ENCODE measurements at places on chromosomes 7 and 10.
A peak's percentile ranks its signal among the peaks of the same experiment; 100 is the strongest.

GRCh38 chr10:89219513-89220218 lies 12.5 kb upstream of the CH25H start:
- no peak for DNase-seq

DNA sequence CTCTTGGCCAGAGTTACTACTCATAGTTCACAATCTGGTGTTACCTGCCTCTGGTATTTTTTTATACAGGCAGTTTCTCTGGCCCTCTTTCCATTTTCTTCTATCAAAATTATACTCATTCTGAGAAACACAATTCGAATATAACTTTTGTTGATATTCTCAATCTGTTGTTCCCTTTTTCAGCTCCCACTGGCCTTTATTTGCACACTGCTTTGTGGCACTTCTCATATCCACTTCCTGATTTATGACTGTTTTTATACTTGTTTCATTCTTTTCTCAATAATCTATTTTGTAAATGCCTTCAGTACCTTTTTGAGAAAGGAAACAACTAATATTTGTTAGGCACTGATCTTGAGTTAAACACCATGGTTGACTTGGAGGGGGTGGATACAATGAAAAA lies 93.8 kb upstream of the HDAC9 start:
- DNase-seq: no peak

DNA sequence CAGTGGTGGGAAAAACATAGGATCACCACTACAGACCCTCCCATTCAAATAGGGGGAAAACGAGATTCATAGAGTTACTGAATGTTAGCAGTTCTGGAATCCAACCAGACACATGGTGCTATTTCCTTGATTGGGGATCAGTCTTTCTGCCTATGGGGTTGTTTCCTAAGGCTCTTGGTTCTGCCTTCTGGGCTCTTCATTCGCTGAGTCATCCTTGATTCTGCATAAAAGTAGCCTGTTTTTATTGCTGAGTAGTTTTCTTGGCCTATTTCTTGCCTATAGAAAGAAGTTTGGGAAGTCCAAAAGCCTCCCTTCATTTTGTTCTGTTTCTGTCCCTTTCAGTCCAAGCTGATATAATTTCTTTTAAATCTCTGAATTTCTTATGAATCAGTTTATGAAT lies 99.3 kb upstream of the OIT3 start:
- no peak for DNase-seq

- DNase-seq: no peak
Measured at GRCh38 chr7:79702116-79702515, 248.6 kb upstream of the MAGI2 start.

- DNase-seq: no peak
Measured at GRCh38 chr10:59970396-59971368, 64.3 kb upstream of the CCDC6 start.

DNA sequence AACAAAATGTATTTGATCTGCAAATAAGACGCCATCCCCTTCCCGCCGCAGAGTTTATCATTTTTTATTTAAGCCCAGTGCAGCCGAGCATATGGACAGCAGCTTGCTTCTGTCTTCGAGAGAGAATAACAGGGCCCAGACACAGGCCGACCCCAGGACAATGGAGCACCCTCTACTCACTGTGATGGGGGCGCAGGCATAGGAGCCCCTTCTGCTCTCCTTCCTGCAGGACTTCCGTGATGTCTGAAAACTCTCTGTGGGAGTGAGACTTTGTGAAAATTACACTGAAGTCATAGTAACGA lies 134.8 kb downstream of the OAT start:
- no peak for DNase-seq

DNA sequence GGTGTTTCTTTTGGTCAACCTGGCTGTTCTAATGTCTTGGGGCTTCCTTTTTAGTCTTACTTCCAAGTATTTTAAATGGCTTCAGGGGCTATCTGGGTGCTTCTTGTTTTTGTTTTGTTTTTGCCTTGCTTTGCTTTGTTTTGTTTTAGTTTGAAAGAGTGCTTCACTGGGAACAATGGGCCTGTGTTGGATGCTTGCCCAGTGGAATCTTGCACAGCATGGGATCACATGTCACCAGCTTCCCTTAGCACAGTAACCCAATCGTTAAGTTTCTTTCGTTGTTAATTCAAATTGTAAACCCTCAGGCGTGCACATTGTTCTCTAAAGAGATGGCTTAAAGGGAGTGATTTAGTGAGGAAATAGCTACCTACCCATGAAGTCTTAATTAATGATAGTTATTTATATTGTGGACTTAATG lies 8.9 kb downstream of the COL17A1 start:
- DNase-seq: no peak

GRCh38 chr10:62106929-62107519 lies 161.6 kb downstream of the RTKN2 start:
- DNase-seq: no peak

DNA sequence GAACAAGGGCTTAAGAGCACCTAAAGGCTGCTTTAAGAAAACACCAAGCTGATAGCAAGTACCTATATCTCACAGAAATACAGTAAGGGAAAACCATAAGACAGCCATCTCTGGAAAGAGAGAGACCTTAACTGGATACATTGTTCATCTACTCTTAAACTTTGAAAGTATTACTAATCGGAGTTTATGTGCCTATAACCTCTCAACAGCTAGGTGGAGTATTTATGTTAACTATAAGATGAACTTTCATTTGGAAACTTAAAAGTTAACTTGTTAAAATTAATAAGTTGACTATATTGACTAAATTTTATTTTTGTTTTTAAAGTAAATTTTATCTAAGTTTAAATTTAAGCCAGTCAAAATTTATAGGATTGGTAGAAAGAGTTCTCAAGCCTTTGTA lies 90.6 kb downstream of the USP6NL start:
- DNase-seq: no peak

DNA sequence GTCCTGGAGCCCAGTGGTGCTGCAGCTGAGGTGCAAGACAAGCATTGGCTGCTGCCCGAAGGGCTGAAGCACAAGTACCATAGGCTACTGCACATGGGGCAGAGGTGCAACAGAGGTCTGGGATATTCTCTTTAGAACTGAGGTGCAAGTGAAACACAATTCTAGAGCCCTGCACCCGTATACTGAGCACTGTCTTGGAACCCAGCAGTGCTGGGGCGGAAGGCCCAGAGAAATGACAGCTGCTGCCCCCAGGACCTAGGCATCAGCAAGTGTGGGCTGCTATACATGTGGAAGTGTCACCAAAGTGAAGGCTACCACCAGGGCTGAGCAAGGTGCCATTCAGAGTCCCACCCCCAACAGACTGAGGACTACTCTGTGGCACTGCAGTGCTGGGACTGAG lies 393.6 kb upstream of the STEAP1 start:
- no peak for DNase-seq

DNA sequence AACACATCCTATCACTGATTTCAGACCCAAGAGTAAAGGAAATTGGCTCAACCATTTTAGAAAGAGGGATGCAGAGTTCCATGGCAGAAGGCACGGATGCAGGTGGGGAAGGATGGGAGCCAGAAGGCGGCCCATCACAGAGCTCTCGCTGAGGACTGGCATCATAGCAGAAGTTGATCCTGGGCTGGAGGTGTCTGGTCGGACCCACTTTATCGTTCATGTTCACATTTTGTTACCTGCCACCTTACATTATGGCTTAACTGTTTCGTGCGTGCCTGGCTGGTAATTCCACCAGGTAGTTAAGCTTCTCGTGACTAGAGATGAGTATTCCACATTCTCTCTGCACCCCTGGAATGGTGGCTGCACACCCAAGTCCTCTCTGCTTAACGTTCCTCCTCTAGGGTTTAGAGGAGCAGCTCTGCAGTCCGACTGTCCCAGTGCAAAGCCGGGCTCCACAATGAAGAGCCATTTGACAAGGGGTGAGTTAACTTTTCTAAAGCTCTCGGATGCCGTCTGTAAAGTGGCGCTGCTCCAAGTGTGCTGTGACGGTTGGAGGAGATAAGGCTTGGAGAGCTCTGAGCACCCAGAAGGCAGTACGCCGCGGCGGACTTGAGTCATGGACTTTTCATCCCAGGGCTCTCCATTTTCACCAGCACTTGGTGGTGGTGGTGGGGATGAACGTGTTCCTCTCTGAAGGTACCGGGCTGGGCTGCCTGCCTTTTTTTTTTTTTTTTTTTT lies 157.1 kb upstream of the SHH start:
- DNase-seq: no peak

- no peak for DNase-seq
Measured at GRCh38 chr7:112414855-112415490, 35.3 kb upstream of the IFRD1 start.

GRCh38 chr10:109934958-109935793 lies 11.9 kb upstream of the XPNPEP1 start:
- no peak for DNase-seq

- no peak for DNase-seq
Measured at GRCh38 chr7:135326636-135327280, 93.1 kb downstream of the STRA8 start.

DNA sequence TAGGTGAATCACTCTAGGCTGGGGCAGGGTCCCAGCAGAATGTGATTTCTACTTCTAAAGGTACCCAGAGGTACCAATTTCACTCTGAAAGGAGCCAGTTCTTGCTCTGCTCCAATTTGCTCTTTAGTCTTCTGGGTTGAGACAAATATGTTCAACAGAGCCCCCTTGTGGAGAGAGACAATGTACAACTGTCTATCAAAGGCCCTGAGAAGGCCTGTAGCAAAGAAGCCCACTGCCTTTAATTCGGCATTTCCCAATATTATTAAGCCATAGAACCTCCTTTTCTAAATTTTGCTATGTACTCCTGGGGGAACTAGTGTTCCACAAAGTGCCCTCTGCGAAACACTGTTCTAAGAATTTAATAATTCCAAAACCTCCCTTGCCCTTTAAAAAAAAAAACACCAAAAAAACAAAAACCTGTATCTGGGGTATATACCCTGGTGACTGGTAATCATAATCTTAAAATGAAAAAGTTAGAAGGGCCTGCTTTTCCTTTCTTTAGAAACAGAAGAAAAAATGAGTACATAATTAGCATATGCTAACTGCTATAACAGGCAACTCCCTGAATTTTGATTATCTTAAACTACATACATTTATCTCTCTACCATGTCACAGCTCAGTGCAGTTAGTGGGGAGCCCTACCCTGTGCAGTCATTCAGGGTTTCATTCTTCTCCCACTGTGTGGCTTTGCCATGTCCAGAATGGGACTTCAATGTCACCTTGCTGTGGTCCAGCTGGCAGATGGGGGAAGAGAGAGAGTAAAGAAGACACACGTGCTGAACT lies 160.9 kb upstream of the BMPER start:
- no peak for DNase-seq

- no peak for DNase-seq
Measured at GRCh38 chr7:3013975-3014792, 29.5 kb downstream of the CARD11 start.

- DNase-seq: no peak
Measured at GRCh38 chr7:107133396-107133795, 35.4 kb upstream of the HBP1 start.

DNA sequence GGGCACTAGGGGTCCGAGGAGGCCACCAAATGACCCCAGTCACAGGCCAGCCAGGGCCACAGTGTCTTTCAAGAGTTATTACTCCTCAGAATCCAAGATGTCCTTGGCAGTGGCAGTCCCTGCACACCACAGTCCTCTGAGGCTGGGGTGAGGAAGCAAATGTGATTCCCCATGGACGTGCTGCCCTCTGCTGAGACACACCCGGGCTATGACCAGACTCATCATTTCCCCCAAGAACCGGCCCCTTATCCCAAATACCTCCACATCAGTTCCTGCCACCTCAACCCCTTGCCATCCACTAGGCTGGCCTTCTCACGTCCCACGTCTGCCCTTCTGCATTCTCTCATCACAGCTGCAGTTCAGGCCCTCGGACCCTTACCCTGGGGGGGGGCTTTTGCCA lies 5.0 kb downstream of the PRKAG2 start:
- no peak for DNase-seq

GRCh38 chr10:86658261-86658741 lies 4.0 kb downstream of the OPN4 start:
- no peak for DNase-seq

- DNase-seq: no peak
Measured at GRCh38 chr7:140656548-140657515, 15.9 kb upstream of the ADCK2 start.

GRCh38 chr10:120174491-120174890 lies 282.0 kb downstream of the SEC23IP start:
- no peak for DNase-seq

GRCh38 chr7:155851892-155852291 lies 39.6 kb upstream of the SHH start:
- no peak for DNase-seq

- no peak for DNase-seq
Measured at GRCh38 chr10:74096777-74097176, 53.9 kb downstream of the AP3M1 start.

GRCh38 chr7:50416527-50417182 lies 33.5 kb downstream of the FIGNL1 start:
- DNase-seq: no peak

GRCh38 chr10:115092555-115093285 lies 445 bp upstream of the ATRNL1 start:
- no peak for DNase-seq

DNA sequence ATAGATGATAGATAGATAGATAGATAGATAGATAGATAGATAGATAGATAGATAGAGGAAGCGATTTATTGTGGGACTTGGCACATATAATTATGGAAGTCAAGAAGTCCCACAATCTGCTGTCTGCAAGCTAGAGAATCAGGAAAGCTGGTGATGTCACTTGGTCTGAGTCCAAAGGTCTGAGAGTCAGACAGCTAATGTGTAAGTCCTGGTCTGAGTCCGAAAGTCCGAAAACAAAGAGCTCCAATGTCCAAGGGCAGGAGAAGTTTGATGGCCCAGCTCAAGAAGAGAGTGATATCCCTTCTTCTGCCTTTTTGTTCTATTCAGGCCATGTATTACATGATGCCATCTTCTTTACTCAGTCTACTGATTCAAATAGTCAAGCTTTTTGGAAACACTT lies 53.8 kb upstream of the TCF7L2 start:
- no peak for DNase-seq

DNA sequence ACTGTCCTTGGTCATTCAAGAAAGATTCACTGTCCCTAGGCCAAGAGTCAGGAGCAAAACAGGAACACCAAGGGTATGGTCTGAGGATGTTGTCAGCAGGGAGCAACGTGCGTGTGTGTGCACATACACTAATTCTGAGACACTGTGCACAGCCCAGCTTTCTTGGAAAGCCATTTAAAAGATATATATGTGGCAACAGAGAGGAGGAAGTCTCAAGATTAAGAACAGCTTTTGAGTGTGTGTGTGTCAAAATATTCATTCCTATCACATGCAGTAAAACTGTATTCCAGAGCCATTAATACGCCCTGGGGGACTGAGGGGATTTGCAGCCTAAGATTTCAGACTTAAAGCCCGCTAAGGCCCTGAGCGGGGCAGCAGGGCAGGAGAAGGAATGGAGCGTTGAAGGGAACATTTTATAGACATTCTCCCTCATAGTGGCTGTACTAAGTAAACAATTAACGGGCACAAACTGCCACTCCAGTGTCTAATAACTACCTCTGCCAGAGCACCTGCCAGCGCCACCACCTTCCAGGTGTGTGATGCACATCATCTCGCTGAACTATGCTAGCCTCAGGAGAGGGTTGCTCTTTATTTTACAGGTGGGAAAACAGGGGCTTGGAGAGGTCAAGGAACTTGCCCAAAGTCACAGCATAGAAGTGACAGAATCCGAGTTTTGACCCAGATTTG lies 2.0 kb downstream of the NOD1 start:
- DNase-seq: no peak

GRCh38 chr7:154777489-154777888 lies 225.4 kb downstream of the PAXIP1 start:
- no peak for DNase-seq

- no peak for DNase-seq
Measured at GRCh38 chr10:6734286-6734685, 154.2 kb upstream of the PRKCQ start.

- peak; percentile 27 for DNase-seq
Measured at GRCh38 chr10:80530251-80530650, 7.5 kb upstream of the SH2D4B start.

- DNase-seq: no peak
Measured at GRCh38 chr10:113882240-113882639, 27.8 kb downstream of the NHLRC2 start.
